Breast epithelium (tissue), 4 donors: ENCODE measurements at places on chromosomes 5 and 9. TPM values are rescaled to one million over a fixed set of nuclear protein-coding genes. Genes with fewer than 3 reads are reported as not detected.

Gene PTGDS
- total RNA-seq: 48.2 TPM

Gene GRM6
- total RNA-seq: not detected

Gene UIMC1
- 27.8 TPM for total RNA-seq

GRCh38 chr5:169176709-169177694 is 123.9 kb downstream of the SLIT3 start:
- DNase-seq: no peak

DNA sequence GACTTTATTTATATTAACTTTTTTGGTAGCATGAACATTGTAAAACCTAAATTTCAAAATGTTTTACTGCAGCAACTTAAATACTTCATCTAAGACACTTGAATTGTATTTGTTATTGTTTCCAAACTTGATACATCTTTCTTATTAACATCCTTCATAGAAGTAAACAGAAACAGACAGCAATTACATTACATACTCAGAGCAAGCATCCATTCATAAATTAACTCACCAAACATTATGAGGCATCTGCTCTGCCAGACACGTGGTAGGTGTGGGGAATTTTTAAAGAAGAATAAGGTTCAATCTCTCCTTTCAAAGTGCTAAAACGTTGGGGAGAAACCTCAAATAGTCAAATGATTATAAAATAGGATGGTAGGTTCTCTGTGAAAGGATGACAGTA is 130.8 kb downstream of the MUSK start:
- no peak for DNase-seq
